NCI-H748 treated with DMSO at 0.1 percent for 48 hours (cell line): ENCODE measurements at places on chromosomes 13 and 19.

DNA sequence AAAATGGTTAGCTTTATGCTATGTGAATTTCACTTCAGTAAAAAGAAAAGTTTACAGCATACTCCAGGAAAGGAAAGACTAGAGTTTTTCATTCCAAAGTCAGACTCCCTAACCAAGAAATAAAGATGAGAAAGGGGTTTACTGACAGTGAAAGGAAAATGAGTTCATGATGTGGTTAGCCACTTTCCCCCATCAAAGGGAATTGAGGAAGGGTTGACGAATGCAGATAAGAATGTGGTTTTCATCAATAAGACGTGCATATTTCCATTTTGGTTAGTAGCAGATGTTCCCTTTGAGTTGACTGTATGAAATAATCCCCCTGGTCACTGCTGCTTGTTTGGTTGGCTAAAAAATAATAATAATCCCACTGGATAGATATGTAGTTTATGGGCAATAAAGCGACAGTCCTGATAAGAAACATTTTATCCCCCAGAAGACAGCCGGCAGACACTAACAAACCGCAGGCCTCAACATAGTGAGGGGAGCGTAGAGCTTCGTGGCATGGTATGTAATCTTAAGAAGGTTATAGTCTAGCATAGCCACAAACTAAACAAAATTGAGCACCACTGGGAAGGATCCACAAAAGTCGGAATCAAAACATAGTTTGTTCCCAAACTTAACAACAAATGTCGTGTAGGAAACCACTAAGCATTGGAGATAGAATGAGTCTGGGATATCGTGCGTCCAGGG, 114.8 kb downstream of the COL4A2 start:
- DNase-seq = no peak

DNA sequence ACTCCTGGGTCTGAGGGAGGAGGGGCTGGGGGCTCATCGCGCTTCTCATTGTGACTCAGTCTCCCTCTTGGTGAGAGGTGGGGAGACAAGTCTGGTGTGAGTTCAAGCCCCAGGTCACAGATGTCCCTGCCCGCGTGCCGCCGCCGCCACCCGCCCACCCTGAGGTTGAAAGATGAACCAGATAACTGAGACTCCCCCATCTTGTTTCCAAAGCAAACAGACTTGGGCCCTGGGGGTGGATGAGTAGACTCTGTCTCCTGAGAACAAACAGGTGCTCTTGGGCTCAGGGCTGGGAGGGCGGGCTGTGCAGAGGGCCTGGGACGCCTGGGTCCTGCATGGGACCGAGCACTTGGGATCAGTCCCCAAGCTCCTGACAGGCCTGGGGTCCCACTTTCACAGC, 567 bp downstream of the SBK2 start:
- no peak for DNase-seq

DNA sequence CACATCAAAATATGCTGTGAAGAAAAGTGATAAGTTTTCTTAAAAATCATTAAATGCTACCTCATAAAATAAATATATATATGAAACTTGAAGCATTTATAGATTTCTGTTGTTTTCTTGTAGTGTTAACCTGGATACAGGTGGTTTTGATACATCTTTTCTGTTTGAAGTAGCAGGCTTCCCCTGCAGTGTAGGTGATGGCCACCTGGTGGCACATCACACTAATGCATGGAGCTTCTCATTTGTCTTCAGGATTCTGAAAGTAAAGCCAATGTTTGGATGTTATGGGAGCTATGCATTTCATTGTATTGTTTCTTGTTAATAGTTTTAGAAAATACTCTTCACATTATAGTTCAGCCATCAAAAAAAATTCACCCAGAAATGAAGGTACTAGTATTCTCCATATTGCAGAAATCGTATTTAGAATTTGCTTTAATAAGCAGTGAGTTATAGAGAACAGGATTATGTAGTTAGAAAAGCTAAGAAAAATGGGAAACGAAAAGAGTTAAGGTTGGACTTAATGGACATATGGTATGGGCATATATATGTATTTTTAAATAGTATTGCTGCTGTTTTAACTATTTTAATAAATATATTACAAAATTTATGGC, 18.7 kb downstream of the GPR180 start:
- peak; percentile 67 for DNase-seq

DNA sequence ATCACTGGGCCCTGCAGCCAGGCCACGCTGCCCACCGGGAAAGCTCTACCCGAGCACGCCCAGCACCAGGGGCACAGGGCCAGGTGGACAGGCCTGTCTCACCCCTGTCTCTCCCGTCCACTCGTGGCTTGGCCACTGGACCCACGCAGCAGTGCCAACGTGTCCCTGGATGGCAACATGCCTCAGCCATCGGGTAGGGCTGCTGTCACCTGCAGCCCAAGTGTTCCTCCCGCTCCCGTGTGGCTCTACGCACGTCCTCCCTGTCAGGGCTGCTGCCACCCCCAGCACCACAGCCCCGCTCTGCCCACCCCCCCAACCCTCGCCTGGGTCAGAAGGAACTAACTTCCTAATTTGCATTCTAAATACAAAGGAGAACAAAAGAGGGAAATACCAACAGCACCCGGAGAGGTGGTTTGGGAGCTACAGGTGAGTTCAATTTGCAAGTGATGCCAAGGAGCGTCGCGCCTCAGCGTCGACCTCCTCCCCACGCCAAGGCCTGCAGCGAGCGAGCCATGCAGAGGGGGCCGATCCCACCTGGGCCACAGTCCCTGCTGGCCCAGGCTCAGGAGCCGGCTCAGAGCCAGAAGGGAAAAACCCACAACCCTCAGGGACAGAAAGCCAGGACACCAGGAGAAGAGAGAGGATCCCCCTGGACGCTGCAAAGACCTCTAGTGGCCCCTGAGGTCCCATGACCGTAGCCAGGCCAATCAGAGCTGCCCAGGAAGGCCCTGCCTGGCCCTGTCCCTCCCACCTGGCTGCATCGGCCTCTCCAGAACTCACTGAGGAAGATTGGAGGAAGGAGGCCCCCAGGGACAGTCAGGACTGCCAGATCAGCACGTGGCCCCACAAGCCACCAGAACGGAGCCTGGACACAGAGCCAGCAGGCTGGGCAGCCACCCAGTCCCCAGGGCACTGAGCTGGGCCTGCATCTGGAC, 128.4 kb upstream of the SPACA7 start:
- DNase-seq = no peak

GRCh38 chr19:10260141-10260584, 8.1 kb downstream of the MRPL4 start:
- no peak for DNase-seq
